Stimulated activated CD8-positive, alpha-beta memory T cell treated with anti-CD3 and anti-CD28 coated beads, Interleukin-4, amount 100 ng/mL, for 4 hours (primary cell): ENCODE measurements at places on chromosomes 2 and 18.

- DNase-seq = no peak
Observed at GRCh38 chr18:66438711-66439536, 165.0 kb downstream of the CDH19 start.

DNA sequence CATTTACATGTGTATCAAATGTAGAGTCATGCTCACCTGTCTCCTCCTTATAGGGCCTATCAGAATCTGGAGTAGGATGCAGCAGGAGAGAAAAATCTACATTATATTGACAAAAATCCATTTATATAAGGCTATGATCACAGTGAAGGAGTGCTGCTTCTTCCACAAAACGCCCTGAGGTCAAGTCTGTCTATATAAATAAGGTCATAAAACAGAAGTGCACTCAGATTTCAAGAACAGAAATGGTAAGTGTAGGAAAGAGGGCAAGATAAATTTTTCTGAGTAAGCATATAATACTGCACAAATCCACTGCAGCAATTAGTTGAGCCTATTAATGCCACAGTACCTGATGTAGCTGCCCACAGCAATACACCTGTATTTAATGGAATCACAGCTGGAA is 51.8 kb downstream of the COL5A2 start:
- DNase-seq = no peak

DNA sequence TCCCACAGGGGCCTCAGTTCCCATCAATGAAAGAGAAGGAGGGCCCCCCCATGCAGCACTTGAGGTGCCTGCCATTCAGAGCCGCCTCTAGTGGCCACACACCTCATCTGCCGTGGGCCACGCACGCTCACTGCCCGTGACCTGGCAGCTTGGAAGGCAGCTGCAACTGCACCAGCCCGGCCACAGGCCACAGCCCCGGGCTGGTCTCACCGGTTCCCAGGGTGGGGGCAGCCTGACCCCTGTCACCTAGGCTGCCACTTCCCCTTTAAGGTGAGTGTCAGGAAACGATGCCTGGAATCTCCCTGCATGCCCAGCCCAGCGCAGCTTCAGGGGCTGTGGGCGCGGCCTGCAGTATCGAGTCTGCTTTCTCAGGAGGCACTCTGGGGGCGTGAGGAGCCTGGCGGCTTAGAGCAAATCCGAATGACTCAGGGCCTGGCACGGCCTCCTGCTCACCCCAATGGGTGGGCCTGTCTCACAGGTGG is 2.6 kb downstream of the MAB21L4 start:
- DNase-seq = peak; percentile 48

DNA sequence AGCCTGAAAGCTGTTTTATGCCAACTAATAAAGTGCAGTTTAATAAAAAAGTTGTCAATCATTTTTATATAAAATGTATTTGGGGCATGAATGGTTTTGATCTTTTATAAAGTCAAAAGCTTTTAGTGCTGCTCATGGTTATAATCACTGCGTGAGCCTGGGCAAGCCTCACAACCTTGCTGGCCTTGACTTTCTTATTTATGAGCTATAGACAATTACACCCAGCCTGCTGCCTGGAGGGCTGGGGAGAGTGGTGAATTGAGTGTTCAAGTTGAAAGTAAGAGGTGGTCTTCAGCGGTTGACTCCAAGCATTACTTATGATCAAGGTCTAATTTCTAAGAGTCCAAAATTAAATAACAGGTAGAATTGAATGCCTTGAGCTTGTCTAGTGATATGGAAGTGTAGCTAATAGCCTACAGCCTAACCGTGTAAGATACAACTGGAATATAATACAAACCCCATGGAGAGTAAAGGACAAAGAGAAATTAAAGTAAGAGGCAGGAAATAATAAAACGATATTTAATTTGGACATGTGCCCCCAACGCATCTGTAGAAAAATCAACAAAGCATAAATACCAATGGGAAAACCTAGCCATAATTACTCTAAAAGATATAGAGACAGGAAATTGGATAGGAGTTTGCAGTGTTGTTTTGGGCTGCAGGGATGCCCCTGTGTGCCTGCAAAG is 106.0 kb upstream of the CYP1B1 start:
- DNase-seq = no peak

DNA sequence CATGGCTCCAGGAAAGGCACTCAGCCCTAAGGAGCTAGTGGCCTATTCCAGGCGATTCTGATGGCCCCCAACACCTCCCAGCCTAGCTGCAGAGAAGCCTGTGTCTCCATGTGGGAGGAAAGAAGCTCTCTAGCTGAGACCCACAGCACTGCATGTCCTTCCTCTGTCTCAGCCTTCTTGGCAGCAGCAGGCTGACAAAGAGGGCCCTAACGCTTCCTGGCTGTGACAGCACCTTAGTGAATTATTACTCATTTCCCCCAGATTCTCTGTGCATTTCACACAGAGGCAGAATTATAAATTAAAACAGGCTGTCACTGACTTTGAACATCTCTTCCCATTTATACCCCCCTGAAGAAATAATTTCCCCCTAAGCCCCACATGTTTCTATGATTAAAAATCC is 206.8 kb downstream of the CLIP4 start:
- DNase-seq = no peak
